ENCODE measurements at places on chromosomes 2 and 18. TPM values are rescaled to one million over a fixed set of nuclear protein-coding genes. Genes with fewer than 3 reads are reported as not detected.

DNA sequence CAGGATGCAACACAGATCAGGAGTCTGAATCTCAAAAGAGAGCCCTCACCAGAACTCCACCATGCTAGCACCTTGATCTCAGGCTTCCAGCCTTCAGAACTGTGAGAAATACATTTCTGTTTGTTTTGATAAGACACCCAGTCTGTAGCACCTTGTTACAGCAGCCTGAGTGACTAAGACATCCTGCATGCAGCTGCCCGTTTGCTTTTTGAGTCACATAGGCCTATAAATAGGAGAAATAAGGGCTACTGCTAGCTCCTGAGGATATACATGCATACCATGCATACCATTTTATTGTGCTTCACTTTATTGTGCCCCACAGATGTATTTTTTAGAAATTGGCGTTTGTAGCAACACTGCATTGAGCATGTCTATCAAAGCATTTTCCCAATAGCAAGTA is 337.8 kb downstream of the CDH2 start:
- no peak for DNase-seq

DNA sequence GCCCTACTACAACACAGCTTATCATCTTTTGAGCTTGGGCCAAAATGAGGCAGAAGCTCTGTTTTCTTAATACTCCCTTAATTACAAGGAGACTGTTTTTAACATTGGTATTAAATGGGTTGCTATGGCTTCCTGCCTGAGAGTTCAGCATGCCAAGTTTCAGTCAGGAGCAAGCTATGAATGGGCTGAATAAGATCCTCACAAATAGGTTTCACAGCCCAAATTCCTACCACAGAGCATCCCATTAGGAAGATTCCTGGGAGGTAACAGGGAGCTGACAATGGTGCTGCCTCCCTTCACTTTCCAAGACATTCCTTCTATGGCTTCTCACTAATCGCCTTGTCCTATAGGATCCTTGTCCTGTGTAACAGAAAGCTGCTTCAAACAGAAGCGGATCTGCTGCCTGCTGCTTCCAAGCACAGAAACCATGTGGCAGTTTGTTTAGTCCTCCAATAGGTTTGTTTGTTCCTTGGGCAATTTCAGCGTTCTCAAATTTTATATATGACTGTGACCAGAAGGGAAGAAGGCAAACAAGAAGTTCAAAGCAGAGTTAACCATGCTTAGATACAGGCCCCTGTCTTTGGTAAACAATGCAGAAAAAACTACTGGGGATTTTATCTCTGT is 70.9 kb downstream of the NCKAP5 start:
- DNase-seq, result no peak

DNA sequence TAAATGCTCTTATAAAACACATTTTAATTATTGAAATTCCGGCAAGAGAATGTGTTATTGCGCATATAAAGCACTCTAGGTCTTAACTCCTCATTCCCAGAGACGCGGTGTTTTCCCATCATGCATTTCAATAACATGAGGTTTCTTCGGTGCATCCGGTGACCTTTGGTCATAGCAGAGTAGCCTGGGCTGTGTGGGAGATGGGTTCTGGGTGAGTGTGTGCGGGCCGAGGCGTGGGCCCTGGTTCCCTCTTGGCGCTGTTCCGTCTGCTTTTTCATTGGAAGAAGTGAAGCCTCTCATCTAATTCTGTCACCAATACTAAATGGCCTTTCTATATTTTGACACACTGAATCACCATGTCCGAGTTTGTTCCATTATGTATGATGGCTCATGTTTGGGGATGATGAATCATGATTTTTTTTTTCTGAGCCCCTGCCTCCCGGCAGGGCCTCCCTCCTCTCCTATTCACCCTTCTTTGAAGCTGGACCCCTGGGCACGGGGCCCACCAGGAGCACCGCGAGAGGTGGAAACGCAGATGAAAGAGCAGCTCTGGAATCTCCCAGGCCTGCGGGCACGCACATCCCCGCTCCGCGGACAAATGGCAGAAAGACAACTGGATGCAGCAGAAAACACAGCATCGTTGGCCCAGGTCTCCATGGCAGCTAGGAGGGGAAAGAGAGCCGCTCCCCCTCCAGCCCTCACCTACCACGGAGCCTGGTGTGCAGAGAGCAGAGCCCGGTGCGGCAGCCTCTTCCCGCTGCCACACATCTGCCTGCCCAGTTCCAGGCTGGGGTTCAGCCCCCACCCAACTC is 85.8 kb upstream of the HPCAL1 start:
- no peak for DNase-seq

DNA sequence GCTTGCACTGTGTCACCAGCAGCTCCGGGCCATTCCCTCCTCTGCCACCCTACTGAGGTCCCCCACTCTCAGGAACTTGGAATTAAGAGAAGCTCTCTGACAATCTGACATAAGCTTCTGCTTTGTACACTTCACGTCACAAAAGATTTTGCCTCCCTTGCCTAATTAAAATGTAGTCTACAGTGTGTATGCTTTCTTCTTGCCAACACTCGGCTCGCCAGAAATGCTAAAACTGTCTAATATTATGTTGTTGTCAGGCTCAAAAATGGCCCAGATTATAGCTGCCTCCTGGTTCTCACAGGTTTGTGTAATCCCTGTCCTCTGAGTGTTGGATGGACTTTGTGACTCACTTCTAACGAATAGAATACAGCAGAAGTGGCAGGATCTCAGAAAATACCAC is 474.7 kb downstream of the MBD2 start:
- no peak for DNase-seq

DNA sequence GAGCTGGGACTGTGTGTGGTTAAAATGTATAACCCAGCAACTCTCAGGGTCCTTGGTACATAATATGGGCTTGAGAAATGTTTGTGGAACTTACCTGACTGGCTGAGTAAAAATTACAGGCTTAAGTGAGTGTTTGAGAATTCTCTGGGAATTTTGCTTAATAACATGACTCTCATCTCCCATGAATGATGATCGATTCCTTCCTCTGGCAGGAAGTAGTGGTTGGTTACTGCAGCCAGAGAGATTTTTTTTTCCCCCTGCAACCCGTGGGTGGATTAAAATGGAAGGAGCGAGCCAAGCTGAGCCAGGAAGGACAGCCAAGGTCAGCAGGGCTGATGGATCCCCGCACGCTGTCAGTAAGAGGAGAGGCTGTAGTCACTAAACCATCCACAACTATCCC is 40.6 kb upstream of the RFX8 start:
- no peak for DNase-seq

- no peak for DNase-seq
These were observed 51.2 kb upstream of the PXDN start for GRCh38 chr2:1795261-1796231.

DNA sequence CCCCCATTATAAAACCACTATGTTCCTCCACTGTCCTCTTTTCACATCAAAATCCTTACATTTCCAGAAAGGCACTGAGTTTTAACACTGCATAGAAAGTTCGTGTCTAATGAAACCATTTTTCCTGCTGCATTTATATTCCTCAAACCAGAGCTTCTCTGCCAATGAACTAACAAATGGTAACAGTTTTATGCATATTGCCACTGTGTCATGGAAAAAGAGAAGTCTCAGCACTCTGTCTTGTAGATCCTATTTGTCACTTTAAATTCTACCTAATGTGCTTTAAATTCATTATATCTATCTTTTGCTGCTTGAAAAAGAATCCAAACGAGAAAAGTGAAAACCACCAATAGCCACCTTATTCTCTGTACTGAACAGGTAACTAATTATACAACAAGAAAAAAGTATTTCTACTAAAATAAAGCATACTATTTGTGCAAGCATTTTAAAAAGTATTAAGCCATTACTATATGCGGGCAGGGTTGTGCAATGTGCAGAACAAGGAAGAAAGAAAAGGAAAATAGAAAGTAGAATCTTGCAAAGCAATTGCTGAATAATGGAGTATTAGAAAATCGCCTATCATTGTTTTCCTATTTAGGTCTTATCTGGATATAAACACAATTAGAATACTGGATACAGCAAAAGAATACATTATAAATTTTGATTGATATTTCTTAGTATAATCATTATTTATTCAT is 328.9 kb downstream of the ZEB2 start:
- DNase-seq, result no peak

GRCh38 chr18:60599267-60599666 is 226.7 kb upstream of the MC4R start:
- no peak for DNase-seq

- DNase-seq, result no peak
These were observed 288.8 kb upstream of the CELF4 start for GRCh38 chr18:37854396-37854795.

GRCh38 chr2:42618972-42619371 is 50.5 kb downstream of the MTA3 start:
- no peak for DNase-seq

Gene CCDC102B
- 6.1 TPM for polyA plus RNA-seq

Gene ALLC
- not detected for polyA plus RNA-seq

Gene FAM228A
- 0.92 TPM for polyA plus RNA-seq

Gene CAPG
- 146 TPM for polyA plus RNA-seq

Gene CDK5R2
- 0.13 TPM for polyA plus RNA-seq

Gene CNGA3
- polyA plus RNA-seq, result not detected

Gene ANO7
- 2.1 TPM for polyA plus RNA-seq
